Esophagus (tissue), 2 donors: ENCODE measurements at places on chromosomes 12 and 14. TPM values are rescaled to one million over a fixed set of nuclear protein-coding genes. Genes with fewer than 3 reads are reported as not detected.

Gene SYCP3
- 0.33 TPM for polyA plus RNA-seq

Gene RDH16
- polyA plus RNA-seq, result 0.69 TPM

Gene ANKRD33
- not detected for polyA plus RNA-seq

Gene LRP1
- polyA plus RNA-seq, result 47.6 TPM

Gene BCL11B
- 1.7 TPM for polyA plus RNA-seq

Gene LRP1-AS
- polyA plus RNA-seq, result not detected

Gene POTEM
- polyA plus RNA-seq, result not detected

Gene CCDC38
- not detected for polyA plus RNA-seq

Gene OVCH1
- 0.01 TPM for polyA plus RNA-seq

Gene P2RX4
- 5.4 TPM for polyA plus RNA-seq

Gene HOTAIR
- polyA plus RNA-seq, result not detected

Gene RACGAP1
- polyA plus RNA-seq, result 6.0 TPM

Gene DEGS2
- 24.7 TPM for polyA plus RNA-seq

Gene TRPV4
- polyA plus RNA-seq, result 10.7 TPM

Gene SLC8A3
- polyA plus RNA-seq, result not detected

Gene TAS2R19
- not detected for polyA plus RNA-seq

Gene GPX2
- polyA plus RNA-seq, result 128 TPM

Gene PRDM4
- polyA plus RNA-seq, result 13.8 TPM
